CD4-positive, alpha-beta T cell treated with Interleukin-15 for 1 hour (primary cell): ENCODE measurements at places on chromosomes 1 and 21.

DNA sequence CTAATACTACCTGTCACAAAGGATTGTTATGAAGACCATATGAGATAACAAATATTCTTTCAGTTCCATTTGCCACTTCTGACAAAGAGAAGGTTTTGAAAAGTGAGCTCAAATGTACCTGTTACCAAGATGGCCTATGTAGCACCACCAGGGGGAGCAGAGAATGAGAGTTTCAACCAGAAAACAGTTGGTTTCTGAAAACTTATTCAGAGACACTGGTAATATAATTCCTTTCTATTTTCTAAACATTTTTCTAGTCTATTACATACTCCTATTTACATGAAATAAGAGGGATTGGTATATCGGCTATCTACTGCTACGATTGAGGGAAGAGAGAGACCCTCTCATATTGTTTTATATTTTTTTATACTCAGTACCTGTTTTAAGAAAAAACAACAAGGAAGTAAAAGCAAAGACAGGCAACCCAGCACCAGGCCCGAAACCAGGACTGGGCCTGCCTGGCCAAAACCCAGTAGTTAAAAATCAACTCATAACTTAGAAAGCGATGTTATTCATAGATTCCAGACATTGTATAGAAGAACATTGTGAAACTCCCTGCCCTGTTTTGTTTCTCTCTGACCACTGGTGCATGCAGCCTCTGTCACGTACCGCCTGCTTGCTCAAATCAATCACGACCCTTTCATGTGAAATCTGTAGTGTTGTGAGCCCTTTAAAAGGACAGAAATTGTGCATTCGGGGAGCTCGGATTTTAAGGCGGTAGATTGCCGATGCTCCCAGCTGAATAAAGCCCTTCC, 48.3 kb downstream of the IL23R start:
- no peak for DNase-seq

DNA sequence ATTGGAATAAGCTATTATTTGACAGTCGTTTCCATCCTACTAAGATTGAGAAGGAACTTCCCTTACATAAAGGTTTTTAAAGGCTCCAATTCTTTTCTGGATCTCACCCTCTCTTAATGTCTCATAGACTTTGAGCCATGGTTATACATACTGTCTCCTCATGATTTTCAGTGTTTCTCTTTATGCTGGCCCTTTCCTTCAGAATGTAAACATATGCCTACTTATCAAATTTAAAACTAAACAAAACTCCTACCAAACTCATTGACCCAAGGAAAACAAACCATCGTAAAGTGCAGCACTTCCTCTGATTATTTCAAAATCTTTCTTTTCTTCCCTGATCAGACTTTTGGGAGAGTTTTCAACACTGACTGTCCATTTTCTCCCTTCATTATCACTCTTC, 163.4 kb upstream of the DPYD start:
- DNase-seq: no peak

DNA sequence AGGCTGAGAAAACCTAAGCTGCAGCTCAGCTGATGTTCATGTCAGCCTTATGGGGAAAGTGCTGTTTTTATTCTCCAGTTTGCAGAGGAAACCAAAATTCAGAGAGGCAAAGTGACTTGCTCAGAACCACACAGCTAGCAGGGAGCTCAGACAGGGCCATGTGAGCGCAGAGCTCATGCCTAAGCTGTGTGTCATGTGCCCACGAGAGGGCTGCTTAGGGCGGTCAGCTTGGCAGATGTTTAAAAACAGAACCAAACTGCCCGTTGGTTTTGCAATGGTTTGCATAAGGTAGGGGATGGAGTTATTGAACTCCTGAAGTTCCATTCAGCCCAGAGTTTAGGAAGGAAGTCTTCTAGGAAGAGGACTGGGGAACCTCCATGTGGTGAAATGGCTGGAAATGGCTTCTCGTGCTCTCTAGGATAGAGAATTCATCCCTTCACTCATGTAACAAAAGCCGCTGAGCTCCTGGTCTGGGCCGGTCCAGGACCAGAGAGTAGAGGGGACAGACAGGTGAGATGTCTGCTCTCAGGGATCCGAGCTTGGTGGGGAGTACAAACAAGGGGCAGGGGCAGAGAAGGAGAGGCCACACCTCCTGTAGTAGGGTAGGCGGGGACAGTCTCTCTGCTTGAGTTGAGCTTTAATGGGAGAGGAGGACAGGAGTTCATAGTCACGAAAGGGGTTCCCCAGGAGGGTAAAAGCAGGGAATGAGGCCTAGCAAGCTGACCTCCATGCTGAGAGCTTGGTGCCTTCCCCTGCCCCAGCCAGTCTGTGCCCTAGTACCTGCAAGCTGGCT, 46.9 kb downstream of the ARHGEF10L start:
- no peak for DNase-seq

DNA sequence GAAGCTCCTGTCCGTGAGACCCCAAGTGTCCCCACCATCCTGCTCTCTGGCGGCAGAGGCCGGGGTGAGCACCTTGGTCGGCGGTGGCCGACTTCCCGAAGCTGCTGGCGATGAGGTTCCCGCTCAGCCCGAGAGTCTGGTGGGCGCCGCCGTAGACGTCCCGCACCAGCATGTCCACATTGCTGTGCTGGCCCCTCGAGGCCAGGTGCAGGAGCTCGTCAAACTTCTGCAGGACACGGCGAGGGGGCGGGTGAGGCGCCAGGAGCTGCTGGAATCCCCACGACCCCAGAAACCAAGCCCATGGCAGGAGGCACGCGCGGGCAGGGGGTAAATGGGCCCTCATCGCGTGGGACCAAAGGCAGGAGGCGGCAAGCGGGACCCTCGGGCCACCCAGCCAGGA, 6.7 kb downstream of the PANK4 start:
- no peak for DNase-seq

GRCh38 chr1:29712284-29712651, 475.9 kb downstream of the PTPRU start:
- no peak for DNase-seq

DNA sequence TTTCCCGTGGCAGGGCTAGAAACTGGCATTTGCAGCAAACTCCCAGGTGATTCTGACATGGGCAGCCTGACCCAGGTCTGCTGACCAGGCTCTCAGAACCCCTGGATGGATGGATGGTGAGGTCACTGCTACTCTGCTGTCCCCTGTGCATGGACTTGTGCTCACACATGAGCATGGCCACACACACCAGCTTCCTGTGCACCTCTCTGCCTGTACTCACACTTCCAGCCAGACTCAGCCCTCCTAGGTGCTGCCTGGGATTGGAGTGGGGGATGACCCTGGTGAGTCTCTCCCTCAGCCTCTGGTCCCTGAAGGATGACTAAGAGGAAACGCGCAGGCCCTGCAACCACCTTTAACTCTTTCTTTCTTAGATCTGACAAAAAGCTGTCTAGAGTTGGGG, 361.1 kb downstream of the HHAT start:
- DNase-seq: no peak

GRCh38 chr1:17668624-17669175, 86.4 kb upstream of the ACTL8 start:
- no peak for DNase-seq

DNA sequence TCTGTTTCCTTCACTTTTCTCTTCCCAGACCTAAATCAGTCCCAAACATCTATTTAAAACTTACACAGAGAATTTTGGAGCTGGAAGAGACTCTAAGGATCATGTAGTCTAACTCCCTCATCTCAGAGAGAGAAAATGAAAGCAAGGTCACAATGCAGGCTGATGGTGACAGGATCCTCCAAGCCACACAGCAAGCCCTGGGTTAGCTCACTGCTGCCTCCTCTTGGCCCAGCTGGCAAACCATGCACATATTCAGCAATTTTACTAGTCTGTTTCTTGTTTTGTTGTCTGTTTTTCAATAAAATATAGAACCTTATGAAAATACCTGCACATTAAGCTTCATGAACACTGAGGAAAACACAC, 27.7 kb upstream of the LY9 start:
- DNase-seq: peak; percentile 86

DNA sequence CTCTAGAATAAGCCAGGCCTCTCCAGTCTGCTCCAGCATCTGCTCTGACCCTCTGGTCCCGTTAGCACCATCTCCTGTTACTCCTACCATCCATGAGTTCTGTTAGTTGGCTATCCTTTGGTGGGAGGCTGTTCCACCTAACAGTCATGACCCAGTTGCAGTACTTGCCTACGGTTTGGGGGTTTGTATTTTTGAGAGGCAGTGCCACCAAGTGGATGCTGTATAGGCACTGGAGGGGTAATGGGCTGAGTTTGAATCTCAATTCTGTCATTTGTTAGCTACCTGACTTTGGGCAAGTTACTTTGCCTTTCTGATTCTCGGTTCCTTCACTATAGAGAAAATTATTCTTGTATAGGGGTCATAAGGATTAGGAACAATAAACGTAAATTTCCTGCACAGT, 12.1 kb upstream of the C8B start:
- DNase-seq: no peak

DNA sequence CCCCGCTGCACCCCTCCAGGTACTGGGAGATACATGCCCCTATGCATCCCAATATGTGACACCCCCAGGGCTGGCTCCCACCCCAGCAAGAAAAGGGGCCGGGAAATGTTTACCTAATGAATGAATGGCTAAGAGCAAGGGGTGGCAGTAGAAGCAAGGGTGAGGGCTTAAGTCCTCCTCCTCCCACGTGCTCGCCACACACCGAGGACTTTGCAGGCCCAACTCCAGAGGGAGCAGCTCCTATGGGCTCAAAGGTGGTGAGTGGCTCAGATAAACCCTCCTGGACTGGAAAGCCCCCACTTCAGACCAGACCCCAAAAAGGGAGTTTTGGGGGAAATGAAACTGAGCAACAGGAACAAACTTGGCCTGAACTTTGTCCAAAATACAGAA, 11.4 kb downstream of the SLC45A3 start:
- peak; percentile 55 for DNase-seq

DNA sequence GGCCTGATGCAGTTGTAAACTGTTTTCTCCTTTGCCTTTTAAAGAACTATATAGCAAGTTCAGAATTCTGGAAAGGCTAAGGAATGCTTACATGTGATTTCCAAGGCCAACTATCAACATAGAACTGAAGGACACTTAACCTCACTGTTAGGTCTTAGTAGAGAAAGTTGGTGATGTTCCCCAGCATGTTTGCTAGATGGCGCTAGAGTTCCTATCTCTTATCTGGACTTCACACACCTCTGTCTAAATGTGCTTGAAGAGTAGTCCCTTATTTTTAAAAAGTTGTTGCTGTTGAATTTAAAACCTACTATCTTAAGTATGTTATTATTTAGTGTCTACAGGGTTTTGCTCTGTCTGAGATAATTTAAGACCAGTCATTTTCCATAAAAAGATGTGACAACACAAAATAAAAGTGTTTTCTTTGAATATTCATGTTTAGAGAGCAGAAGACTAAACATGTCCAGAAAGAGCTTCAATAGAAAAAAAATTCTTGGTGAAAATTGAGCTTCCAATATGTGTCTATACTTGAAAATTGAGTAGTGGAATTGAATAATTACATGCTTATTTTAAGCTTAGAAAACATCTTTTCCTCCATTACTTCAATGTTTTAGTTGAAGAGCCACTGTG, 237.3 kb downstream of the S1PR1 start:
- no peak for DNase-seq

DNA sequence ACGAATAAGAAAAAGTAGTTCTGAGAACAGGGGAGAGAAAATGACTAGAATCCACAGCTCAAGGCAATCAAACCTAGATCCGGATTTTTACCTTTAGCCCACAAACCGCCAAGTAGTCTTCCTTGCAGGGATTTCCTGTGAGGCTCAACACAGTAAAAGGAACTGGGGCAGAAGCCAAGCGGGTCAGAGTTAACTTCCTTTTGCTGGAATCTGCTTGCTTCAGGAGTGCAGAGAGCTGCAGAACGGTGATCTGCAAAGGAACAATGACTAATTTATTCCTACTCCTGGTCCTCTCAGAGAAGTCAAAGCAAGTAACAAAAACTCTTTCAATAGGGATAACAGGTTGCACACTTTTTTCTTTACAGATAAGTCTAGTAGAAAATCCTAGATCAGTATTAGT, 53.4 kb downstream of the UBR4 start:
- DNase-seq: no peak

GRCh38 chr1:187854457-187854856, 1025.7 kb downstream of the PLA2G4A start:
- DNase-seq: no peak

GRCh38 chr21:41052820-41053555, 115.0 kb upstream of the BACE2 start:
- no peak for DNase-seq

GRCh38 chr1:208161656-208162375, 82.4 kb downstream of the PLXNA2 start:
- no peak for DNase-seq

- DNase-seq: no peak
These were observed 64.9 kb downstream of the FGGY start for GRCh38 chr1:59361766-59362165.

GRCh38 chr1:115107516-115108260, 18.4 kb upstream of the TSPAN2 start:
- DNase-seq: no peak

- DNase-seq: no peak
These were observed at the start of gene NPPA for GRCh38 chr1:11847667-11848372. NPPA (minus strand) TSS chr1:11847783; CDS start chr1:11847684, 99 bp downstream.

DNA sequence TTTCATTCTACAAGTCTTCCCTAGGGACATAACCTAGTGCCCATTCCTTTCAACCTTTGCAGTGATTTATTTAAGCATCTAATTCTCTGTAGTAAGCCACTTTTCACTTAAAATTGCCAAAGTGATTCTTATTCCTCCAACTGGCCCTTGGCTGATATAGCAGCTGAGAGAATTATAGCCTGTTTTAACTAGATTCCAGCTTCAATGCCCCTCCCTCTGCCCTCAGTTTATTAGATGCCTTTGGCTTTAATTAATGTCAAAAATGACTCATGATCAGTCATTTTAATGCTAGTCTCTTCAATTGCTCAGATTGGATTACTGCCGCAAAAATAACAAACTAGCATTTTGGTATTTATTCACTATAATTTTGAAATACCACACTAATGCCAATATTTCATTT, 145.4 kb upstream of the KCTD3 start:
- DNase-seq: no peak

DNA sequence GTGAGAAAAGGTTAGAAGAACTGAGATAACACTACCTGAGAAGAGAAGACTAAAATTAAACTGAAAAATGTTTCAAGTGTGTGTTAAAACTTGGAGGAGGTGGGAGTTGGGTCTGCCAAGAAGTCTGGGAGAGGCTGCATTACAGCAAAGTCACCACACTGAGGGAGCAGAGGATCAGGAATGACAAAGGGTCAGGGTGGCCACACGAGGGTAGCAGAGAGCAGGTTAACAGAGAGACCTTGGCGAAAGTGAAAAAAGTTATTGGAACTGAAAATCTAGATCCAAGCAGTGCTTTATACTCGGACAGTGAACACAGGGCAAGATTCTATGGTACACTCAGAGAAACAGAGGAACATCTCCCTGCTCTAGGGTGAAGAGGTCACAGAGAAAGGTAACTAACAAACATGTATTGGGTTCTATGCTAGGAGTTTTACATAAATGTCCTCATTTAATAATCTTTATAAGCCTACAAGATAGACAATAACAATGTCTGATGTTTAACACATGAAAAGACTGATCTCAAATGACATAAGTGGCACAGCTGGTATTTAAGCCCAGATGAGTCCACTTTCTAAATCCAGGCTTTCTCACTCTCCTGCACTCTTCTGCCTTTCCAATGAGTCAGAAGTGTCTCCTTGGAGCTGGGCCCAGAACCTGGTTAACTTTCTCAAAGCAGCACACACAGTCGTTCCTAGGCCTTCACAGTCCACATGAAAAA, 10.3 kb upstream of the CADM3 start:
- DNase-seq: peak; percentile 63
